ENCODE measurements at places on chromosomes 2 and 18.

DNA sequence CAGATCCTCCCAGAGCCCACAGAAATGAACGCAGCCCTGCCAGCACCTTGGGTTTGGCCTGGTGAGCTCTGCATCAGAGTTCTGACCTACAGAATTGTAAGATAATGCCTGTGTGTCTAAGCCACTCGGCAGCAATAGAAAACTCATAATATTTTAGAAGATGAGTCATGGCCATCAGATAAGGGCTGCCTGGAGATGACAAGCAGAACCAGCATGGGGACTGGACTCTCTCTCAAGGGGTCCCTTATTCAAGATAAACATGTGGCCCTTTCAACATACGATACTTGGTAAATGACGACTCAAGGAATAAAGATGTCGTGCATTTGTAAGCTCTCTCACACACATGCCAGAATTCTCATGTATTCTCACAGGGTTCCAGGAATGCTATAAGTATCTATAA lies 8.5 kb upstream of the AGAP1 start:
- no peak for DNase-seq

GRCh38 chr2:170324640-170325046 lies 146.7 kb downstream of the MYO3B start:
- DNase-seq: peak; percentile 36

DNA sequence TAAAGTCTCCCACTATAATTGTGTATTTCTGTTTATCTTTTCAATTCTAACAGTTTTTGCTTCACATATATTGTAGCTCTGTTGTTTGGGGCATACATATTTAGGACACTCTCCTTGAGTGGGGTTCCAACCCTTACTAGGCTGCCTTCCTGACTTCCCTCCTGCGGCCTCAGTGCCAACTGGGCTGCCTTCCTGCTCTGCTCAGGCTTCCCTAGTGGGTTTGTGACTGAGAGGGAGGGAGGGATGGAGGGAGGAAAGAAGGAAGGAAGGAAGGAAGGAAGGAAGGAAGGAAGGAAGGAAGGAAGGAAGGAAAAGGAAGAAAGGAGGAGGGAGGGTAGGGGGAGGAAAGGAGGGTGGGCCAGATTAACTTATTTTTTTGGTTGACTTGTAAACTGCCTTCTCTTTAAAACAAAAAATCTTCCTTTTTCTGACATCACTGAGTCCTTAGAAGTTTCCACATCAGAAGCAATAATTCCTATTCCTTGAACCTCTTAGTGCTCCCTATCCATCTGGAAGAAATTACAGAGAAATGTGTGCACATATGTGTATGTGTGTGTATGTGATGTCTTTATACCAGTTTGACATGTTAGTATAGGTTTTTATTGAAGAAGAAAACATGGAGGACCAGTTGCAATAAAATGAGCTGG lies 145.4 kb upstream of the PGAP1 start:
- no peak for DNase-seq

DNA sequence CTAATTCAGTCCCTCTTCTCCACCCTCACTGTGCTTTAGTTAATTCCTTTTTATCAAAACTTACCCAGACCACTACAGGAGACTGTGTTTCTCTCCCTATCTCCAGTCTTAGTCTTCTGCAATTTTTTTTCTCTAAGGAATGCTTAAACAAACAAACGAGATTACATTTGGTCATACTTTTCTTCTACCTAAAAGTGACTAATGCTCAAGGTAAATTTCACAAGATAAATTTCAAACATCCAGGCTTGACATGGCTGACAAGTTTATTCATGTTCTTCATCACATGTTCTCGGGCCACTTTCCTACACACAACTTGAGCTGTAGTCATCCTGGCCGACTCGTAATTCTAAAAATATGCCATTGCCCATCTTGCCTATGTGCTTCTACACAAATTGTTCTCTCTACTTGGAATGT lies 23.2 kb upstream of the ACSL3 start:
- DNase-seq: no peak

- DNase-seq: no peak
Measured at GRCh38 chr2:205261516-205262020, 420.7 kb upstream of the NRP2 start.

DNA sequence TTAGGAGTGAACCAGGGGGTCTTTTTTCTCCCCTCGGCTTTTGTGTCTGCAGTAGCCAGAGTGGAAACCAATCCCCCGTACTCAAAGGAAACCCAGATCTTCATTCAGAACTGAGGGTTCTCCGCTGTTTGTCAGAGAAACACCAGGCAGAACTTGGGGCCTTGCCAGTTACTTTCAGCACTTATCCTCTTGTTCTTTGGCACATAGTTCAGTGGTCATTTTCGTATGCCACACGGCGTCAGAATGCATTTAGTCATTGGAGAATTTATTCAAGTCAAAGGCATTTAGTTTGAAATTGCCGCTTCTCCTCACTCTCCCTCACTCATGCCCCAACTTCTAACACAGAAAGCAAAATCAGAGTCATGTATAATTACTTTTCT lies 102.9 kb downstream of the CABLES1 start:
- DNase-seq: no peak

GRCh38 chr2:195442458-195443175 lies 214.4 kb upstream of the SLC39A10 start:
- no peak for DNase-seq
